Naive thymus-derived CD8-positive, alpha-beta T cell (primary cell): ENCODE measurements at places on chromosomes 12 and 14.

- DNase-seq: no peak
These were observed 176.8 kb downstream of the GXYLT1 start for GRCh38 chr12:41967668-41968500.

DNA sequence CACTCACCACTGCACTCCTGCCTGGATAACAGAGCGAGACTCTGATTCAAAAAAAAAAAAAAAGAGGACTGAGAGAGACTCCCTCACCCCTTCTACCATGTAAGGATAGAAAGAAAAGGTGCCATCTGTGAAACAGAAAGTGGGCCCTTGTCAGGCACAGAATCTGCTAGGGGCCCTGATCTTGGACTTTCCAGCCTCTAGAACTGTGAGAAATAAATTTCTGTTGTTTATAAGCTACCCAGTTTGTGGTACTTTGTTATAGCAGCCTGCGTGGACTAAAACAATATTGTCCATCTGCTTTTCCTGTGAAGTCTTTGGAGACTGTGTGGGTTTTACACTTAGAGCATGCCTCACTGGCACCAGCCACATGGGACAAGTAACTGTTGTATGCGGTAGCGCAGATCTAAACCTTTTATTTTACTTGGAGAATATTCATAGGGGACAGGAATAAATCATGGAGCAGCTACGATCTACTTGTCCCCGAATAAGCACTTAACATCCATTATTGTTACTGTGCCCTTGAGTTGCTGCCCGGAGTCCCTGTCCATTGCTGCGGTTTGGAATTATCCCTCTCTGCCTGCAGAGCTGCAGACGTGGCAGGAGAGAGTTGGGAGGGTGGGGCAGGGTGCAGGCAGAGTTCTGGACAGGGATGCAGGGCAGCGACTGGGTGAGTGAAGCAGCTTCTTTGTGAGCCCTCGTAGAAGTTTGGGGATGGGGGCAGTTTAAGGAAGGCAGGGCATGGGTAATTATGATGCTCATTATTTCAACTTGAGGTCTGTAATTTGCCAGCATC, 52.4 kb upstream of the STON2 start:
- no peak for DNase-seq

GRCh38 chr12:23929906-23930305, 19.6 kb downstream of the SOX5 start:
- DNase-seq: no peak

GRCh38 chr14:78543433-78543832, 373.3 kb downstream of the NRXN3 start:
- DNase-seq: no peak

GRCh38 chr14:34324363-34324795, 137.7 kb downstream of the SPTSSA start:
- DNase-seq: peak; percentile 3

DNA sequence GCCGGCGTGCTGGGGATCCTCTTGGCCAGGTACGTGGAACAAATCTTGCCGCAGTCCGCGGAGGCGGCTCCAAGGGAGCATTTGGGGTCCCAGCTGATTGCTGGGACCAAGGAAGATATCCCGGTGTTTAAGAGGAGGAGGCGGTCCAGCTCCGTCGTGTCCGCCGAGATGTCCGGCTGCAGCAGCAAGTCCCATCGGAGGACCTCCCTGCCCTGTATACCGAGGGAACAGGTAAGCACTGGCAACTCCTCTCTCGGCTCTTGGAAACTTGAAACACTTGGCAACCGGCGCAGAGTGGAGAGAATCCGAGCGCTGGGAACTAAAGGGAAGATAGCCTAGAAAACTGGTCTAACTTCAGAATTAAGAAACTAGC, 1.7 kb downstream of the PDE3A start:
- DNase-seq: no peak

DNA sequence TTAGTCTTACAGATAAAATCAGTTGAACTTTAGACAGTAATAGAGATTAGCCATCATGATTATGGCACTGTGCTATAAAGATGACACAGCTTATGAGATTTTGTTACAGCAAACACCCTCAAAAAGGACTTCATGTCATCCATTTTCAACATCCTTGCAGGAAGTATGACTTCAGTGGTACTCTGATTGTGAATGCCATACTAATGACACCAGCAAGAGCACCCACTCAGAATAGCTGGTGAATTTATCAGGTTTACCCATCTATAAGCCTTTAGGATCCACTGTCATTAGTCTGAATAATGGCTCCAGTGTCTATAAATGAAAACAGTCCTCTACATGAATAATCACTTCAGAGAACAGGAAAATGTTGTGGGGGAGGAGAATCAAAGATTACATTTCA, 615.2 kb downstream of the RPS29 start:
- DNase-seq: no peak
